ENCODE measurements at places on chromosomes 2 and 18.

DNA sequence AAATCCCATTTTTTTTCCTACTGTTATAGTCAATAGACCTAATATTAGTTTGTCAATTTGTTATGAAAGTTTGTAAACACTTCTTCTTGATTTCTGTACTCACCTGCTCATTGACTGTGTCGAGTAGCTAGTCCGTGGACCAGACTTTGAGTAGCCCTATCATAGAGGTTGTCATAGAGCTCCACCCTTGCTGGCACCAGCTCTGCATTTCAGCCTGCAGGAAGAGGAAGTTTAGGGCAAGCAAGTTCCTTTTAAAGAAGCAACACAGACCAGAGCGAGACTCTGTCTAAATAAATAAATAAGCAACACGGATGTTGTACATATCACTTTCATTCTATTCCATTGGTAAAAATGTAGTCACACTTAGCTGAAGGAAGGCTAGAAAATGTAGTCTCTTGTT, 74.0 kb downstream of the MCFD2 start:
- DNase-seq, result no peak

GRCh38 chr2:128941751-128942150, 623.1 kb upstream of the HS6ST1 start:
- no peak for DNase-seq

DNA sequence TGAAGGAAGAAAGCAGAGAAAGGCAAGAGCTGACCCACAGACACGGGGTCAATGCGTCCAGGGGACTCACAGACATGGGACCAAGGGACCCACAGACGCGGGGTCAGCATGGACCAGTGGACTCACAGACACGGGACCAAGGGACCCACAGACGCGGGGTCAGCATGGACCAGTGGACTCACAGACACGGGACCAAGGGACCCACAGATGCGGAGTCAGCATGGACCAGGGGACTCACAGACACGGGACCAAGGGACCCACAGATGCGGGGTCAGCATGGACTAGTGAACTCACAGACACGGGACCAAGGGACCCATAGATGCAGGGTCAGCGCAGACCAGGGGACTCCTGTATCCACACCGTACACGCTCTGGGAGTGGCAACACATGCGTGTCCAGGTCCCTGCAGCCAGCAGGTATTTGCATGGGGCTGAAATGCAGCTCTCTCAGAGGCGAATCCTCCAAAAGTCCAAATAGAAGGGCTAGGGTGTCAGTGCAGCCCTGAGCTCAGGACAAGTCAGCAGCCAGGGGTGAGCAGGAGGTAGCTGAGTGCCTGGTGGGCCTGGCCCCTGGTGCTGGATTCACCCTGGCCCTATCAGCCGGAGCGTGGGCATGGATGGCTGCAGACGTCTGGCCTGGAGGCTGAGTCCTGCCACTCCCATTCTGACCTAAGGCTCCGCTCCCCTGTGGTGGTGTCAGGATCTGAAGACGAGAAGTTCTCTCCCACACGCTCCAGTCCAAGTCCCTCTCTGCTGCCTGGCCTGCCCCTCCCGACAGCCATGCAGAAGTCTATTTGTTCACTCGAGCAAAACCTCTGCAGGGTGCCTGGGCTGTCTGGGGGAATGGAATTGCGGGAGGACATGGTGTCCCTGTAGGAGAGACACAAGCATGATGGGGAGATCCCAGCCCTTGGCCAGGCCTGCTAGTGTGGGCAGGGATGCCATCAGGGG, 28.5 kb downstream of the TMEM18 start:
- DNase-seq, result no peak

DNA sequence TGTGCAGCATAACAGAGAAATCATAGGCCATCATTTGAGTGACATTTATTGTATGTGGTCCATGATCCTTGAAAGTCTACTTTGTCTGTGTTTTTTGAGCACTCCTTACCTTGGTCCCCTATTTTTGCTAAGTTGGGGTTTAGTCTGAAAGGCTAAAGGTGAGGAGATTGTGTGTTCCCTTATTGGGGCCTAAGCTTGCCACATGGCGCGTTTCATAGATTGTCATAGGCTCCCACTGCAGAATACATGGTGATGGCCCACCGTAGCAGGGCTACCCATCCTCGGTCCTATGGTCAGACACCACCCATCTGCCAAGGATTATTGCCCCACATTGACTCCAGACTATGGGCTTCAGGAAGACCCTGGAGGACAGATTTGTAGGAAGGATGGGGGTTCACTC, 117.0 kb upstream of the ZSWIM2 start:
- no peak for DNase-seq

DNA sequence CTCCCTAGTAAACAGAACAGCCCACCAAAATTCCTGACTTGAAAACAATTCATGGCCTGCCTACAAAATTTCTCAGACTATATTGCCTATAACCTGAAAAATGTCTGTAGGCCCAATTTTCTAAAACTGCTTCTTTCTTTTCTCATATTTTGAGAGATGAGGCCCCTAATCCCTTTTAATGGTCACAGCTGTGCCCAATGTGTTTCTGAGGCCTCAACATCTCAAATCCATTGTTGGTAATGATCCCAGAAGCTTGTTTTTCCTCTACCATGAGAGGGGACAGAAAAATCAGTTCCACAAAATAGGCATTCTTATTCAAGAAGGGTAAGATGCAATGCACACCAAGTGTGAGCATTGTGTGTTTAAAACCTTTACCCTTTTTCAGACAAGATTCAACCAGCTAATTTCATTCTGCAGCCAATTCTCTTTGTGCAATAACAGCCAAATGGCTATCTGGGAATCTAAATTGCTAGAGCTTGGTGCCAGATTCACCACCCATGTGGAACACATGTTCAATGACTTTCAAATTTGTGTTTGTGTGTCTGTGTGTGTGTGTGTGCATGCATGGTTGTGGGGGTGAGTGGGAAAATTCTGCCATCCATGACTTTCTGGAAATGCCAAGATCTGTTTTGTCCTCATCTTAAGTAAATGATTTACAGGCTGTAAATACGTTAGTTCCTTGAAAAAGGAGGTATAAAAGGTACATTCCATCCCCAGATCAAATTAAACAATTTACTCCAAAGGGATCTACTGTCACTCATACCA, 319.5 kb downstream of the TNS1 start:
- DNase-seq, result no peak

- no peak for DNase-seq
Measured at GRCh38 chr2:36819095-36819711, 122.7 kb downstream of the VIT start.

DNA sequence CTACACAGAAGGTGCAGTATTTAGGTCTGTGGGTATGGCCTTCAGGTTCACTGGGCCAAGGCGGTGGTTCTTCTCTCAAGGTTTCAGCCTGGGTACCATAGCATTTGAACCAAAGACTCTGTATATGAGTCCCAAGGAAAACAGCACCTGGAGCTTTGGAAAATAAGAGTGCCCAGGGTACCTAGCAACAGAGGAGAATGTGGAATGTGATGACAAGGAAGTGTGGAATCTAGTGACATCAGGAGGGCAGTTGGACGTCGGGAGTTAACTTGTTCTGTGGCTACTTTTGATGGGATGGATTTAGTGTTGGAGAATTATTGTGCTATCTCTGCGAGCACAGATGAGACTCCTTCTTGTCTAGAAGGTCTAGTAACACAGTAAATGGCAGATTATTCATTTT, 201.2 kb downstream of the NOL4 start:
- DNase-seq, result no peak

- DNase-seq, result no peak
Measured at GRCh38 chr2:42338567-42339190, 22.3 kb downstream of the COX7A2L start.

- no peak for DNase-seq
Measured at GRCh38 chr2:37263839-37264238, 32.4 kb downstream of the NDUFAF7 start.

DNA sequence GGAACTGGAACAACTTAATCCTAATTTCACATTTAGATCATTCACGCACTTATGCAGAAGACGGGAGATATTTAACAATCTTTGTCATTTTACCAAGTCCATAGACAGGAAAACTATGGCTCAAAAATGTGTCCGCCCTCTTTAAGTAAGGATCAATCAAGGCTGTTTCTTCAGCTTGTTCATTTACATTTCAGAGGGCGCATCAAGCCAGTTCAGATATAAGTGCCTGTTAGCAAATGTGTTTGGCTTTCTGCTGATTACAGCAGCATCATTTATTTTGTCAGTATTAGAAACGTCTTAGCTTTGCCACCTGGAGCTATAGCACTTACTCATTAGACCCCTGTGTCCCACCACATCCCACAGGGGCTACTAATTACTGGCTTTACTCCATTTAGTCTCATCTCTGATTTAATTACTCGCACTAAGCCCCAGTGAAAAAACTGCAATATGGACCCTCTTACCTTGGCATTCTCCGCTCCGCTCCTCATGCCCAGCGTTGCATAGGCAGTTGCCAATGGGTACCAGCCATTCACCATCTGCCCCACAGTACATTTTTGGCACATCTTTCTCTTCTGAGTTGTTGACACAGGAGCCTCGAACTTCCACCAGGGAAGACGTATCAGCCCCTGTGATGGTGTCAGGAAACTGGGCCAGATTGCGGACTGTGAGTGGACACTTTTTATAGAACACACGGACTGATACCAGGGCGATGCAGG, 8.7 kb downstream of the EPHA4 start:
- no peak for DNase-seq

- DNase-seq, result no peak
Measured at GRCh38 chr2:7377916-7378569, 460.8 kb downstream of the RNF144A start.

- no peak for DNase-seq
Measured at GRCh38 chr2:60422826-60423483, 130.5 kb downstream of the BCL11A start.

- peak; percentile 45 for DNase-seq
Measured at GRCh38 chr2:101844055-101844635, 146.6 kb downstream of the MAP4K4 start.

GRCh38 chr18:42028247-42028832, 73.3 kb downstream of the PIK3C3 start:
- peak; percentile 71 for DNase-seq

GRCh38 chr18:58116818-58117217, 72.8 kb downstream of the NEDD4L start:
- no peak for DNase-seq

GRCh38 chr2:30382995-30383394, 64.1 kb upstream of the LCLAT1 start:
- DNase-seq, result no peak

DNA sequence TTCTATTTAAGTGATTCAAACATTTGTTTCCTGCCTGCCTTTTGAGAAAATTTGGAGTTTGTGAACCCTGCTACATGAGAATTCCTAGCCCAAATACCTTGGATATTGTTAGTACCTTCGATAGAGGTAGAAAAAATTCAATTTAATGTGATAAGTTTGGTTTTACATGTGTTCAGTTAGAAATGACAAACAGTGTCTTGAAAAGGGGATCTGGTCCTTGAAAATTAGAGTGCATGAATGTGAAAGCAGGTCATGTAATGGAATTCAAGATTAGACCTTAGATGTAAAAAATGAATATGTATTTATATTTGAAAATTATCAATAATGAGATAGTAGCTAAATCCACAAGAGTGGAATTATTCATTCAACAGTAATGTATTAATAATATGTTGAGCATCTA, 70.5 kb downstream of the PIK3C3 start:
- DNase-seq, result no peak

- no peak for DNase-seq
Measured at GRCh38 chr18:77340815-77341214, 91.2 kb downstream of the GALR1 start.

GRCh38 chr18:12008181-12008767, 27.0 kb downstream of the IMPA2 start:
- no peak for DNase-seq

DNA sequence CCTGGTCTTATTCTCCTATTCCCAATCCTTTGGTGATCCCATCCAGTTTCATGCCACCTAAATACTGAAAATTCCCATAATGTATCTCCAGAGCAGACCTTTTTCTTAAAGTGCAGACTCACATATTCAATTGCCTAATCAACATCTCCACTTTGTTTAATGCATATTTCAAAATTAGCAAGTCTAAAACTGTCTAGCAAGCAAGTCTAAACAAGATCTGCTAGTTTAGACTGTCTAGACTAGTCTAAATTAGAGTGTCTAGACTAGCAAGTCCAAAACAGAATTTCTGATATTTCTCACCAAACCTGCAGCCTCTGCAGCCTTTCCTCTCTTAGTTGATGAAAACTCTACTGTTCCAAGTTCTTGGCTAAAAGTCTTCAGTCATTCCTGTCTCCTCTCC, 44.6 kb downstream of the THUMPD2 start:
- no peak for DNase-seq

Data from AG20443 (cell line).